Stimulated activated CD8-positive, alpha-beta memory T cell treated with anti-CD3 and anti-CD28 coated beads, Interleukin-4, amount 100 ng/mL, for 4 hours (primary cell): ENCODE measurements at places on chromosomes 11 and 22.

DNA sequence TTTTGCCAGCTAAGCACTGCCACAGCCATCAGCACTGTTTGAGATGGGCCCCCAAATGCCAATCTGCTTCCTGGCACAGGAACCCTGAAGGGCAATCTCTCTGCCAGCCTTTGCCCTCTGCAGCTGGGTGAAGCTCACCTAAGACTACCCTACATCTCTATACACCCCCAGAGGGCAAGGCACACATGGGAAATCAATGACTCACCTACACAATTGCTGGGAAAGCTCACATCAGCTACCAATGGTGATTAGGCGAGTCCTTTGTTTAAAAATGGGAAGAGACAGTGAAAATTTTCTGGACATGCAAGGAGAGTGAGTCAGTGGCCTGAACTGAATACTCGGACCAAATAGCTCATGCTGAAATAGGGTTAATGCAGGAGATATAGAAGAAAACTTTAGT lies 12.6 kb upstream of the PRDM11 start:
- DNase-seq, result no peak

GRCh38 chr11:92929246-92929645 lies 40.2 kb upstream of the MTNR1B start:
- no peak for DNase-seq

DNA sequence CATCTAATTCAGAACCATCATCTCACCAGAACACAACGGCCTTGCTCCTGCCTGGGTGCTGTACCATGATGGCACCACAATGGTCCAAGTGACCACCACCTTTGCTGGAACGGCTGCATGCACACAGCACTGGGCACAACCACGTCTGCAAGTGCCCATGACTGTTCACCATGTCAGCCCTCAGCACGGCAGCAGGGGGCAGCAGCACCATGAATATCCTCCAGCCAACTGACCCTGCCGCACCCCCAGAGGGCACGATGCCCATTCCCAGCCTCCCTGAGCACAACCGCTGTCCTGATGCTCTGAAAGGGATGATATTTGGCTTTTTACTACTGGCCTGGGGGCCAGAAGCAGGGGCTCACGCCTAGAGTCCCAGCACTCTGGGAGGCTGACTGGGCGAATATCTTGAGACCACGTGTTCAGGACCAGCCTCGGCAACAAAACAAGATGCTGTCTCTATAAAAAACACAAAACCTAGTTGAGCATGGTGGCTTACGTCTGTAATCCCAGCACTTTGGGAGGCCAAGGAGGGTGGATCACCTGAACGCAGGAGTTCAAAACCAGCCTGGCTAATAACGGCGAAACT lies 25.7 kb downstream of the DRD4 start:
- DNase-seq, result no peak

DNA sequence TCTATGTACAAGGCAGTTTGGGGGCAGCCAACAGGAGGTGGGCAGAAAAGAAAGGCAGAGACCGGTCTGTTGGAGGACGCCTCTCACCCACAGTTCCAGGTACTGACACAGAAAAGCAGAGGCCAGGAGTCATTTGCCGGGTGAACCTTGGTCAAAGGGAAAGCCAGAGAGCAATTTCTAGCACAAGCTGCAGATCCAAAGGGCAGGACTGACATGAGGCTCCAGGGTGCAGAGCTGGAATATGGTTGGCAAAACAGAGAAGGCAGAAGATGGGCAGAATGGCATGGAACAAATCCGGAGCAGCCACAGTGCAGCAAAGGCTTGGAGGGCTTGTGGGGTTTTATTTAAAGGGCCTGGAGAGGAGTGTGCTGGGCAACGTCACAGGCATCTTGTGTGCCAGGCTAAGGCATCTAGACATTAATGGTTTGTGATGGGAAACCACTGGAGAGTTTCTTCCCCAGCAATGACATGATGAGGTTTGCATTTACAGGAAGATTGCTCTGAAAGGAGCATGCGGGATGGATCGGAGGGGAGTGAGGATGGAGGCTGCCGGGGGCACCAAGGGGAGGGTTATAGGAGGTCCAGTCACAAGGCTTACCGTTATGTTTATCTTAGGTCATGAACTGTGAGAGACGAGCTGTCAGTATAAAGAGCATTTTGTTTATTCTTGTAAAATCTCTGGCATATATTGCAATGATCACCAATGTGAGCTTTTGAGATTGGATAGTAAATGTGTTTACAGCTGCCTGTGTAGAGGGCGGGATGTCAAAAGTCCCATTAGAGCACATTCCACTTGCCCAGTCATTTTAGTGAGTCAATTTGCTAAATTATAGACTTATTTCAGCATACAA lies 5.7 kb upstream of the MMP20 start:
- no peak for DNase-seq

- no peak for DNase-seq
Observed at GRCh38 chr11:55658608-55659007, 3.4 kb upstream of the OR4C6 start.

GRCh38 chr11:28460348-28460747 lies 352.2 kb downstream of the METTL15 start:
- DNase-seq, result no peak

- no peak for DNase-seq
Observed at GRCh38 chr11:833114-833791, 501 bp downstream of the CD151 start.

GRCh38 chr11:132111316-132111715 lies 740.9 kb downstream of the NTM start:
- DNase-seq, result no peak

DNA sequence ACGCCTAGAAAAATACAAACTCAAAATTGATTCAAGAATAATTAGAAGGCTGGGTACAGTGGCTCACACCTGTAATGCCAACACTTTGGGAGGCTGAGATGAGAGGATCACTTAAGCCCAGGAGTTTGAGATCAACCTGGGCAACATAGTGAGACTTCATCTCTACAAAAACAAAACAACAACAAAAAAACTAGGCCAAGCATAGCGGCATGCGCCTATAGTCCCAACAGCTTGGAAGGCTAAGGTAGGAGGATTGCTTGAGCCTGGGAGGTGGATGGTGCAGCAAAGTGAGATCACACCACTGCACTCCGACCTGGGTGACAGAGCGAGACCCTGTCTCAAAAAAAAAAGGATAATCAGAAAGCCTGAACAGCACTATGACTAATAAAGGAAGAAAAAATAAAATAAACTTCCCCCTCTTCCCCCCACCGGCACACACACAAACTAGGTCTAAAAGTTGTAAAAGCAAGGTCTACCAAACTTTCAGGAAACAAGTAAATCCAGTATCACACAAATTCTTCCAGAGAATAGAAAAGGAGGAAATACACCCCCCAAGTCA lies 35.8 kb downstream of the RRAS2 start:
- no peak for DNase-seq

DNA sequence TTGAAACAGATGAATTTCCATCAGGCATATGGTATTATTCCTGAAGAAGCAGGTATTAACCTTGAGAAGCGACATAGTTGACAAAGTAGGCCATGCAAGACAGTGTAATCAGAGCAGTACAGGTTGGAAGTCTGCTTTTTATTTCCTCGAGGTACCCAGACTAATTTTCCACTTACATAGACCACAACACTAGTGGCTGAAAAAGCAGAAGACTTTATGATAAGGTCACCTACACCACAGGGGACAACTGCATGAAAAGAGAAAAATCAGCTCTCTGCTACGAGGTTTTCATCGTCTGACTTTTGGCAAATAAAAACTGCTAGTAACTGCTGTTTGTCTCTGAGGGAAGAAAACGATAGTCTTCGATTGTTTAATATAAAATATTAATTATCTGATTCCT lies 77.5 kb downstream of the CNTN5 start:
- no peak for DNase-seq
